Hematopoietic multipotent progenitor cell treated with erythropoietin and hydrocortisone succinate and interleukin-3 and kit ligand, for 6 days (in vitro differentiated cells): ENCODE measurements at places on chromosomes 4 and X.

- no peak for DNase-seq
Observed at GRCh38 chr4:123393721-123394120, 2.9 kb upstream of the SPRY1 start.

- DNase-seq: peak; percentile 48
Observed at GRCh38 chr4:18020145-18020670, 1.3 kb downstream of the LCORL start.

DNA sequence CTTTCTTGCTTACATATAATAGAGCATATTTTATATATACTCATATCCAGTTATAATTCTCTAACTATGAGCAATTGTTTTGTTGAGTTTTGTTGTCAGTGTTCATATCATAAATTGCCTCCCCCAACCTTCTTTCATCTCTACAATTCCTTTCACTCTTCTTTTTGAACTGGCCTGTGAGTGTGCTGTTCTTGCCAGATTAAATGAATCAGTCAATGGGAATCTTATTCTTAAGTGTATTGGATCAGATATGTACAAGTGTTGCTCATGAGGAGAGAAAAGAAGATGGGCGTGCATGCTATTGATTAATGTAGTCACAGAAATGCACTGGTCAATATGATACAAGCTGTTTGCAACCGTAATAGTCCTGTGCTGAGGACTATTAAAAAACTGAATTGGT, 728.1 kb upstream of the MAGEB2 start:
- no peak for DNase-seq

DNA sequence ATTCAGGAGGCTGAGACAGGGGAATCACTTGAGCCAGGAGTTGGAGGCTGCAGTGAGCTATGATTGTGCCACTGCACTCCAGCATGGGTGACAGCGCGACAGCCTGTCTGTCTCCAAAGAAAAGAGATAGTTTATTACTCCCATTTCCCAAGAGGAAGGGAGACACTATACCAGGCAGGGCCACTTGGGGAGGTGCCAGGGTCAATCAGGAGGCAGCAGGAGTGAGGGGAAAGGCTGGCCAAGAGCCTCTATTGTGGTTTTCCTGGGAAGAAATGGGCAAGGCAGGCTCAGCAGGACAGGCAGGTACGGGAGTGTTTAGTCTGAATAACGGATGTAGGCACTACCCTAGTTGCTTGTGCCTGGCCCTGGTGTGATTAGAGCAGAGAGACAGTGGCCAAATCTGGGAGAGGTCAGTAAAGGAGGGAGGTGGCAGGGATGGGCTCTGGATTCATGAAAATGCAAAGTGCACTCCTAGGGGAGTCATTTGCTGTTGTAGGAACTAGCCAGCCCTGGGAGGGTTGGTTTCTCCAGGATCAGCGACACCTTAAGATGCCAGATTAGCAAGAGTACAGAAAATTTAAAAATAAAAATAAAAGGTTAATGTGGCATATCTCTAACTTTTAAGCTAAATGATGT, 20.2 kb upstream of the CDKN2AIP start:
- DNase-seq: no peak

DNA sequence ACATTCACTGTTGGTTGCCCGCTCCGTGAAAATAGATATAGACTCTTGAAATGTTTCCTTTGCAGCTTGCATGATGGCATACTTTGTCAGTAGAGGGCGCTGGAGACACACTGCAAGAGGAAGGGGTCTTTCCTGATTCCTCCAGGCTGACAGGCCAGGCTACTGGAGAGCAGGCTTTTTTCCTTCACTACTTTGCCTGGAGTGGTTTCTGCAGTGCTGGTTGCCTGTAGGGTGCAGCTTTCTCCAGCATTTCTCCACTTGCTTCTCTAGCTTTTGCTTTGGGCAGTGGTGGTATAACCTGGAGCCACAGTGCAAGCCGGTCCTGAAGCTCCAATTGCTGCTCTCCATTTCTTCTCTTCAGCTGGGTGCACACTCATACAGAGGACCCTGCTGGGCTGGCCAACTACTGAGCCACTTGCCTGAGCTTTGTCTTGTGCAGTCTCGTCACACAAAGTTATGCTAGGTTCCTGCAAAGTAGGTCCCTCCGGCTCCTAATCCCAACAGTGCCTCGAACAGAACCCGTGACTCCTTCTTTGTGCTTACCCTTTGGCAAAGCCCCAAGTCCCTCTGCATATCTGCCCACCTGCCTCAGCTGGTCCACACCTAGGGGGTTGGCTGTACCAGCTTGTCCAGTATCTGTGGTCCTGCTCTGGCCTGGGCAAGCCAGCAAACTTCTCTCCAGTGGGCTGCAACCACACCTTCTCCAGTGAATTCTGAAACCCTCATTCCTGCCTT, 46.3 kb downstream of the RASSF6 start:
- DNase-seq: peak; percentile 78

GRCh38 chr4:61596606-61597340, 396.6 kb downstream of the ADGRL3 start:
- DNase-seq: no peak
